ENCODE measurements at places on chromosomes 16 and 17.

- DNase-seq: no peak
These were observed 1.1 kb downstream of the SPSB3 start for GRCh38 chr16:1781254-1781653.

- DNase-seq: peak; percentile 89
These were observed 6.5 kb upstream of the C16orf74 start for GRCh38 chr16:85757341-85757822.

- no peak for DNase-seq
These were observed 451.3 kb upstream of the ZFHX3 start for GRCh38 chr16:73499276-73499675.

DNA sequence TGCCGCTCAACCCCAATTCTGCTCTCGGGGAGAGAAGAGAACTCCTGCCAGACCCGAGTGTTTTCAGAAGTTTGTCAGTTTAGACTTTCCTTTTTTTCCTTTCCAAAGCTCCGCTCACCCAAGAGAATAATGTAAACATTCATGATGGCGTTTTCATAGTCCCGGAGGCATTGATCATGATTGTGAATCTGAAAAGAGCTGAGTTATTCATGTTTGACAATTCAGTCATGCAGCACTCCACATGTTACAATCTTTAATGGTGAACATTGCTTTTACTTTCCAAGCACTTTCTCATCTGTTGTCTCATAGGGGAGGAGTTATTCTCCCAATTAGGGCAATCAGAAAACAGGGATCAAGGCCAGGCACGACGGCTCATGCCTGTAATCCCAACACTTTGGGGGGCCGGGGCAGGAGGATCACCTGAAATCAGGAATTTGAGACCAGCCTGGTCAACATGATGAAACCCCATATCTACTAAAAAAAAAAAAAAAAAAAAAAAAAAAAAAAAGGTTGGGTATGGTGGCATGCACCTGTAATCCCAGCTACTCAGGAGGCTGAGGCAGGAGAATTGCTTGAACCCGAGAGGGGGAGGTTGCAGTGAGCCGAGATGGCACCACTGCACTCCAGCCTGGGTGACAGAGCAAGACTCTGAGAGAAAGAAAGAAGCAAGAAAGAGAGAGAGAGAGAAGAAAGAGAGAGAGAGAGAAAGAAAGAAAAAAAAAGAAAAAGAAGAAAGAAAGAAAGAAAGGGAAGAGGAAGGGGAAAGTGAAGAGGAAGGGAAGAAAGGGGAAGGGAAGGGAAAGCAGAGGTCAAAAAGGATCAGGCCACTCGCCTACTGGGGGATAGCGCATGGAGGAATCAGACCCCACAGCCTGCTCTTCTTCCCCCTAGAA, 70.0 kb upstream of the TNRC6C start:
- DNase-seq: peak; percentile 8

DNA sequence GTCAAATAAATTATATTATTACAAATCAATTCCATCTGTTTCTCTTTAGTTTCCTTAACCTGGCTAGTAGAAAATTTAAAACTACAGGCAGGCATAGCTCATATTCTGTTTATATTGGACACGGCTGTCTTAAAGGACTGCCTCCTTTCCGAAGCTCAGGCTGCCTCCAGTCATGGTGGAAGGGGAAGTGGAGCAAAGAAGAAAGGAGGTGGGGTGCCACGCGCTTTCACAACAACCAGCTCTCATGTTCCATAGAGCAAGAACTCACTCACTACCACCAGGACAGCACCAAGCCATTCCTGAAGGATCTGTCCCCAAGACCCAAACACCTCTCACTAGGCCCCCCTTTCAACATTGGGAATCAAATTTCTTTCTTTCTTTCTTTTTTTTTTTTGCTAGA, 149.3 kb upstream of the KCNJ18 start:
- no peak for DNase-seq

DNA sequence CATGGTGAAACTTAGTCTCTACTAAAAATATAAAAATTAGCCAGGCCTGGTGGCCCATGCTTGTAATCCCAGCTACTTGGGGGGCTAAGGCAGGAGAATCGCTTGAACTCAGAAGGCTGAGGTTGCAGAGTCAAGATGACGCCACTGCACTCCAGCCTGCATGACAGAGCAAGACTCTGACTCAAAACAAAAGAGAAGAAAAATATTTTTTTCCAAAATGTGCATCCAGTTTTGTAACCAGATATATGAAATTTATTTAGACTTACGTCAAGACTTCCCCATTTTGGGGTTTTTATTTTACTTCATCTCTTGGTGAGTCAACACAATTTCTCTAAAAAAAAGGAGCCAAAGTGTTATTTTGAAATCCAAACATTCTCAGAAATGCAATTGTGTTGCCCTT, 5.5 kb upstream of the TM4SF5 start:
- no peak for DNase-seq

GRCh38 chr16:4762205-4762604, 4.8 kb downstream of the ZNF500 start:
- no peak for DNase-seq

DNA sequence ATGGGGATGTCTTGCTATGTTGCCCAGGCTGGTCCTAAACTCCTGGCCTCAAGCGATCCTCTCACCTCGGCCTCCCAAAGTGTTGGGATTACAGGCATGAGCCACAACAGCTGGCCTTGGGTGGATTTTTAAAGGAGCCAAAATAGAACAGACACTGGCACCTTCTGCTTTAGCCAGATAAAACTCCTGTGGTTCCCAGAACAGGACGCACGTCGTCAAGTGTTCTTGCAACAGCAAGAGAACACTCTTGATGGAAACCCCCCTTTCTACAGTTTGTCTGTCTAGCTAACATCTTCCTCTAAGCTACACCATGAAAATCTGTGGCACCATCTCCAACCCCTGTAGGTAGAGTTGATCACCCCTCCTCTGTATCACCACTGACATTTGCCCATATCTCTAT, 122.6 kb downstream of the NPIPB5 start:
- no peak for DNase-seq

GRCh38 chr17:77320044-77320440, 179.3 kb downstream of the SEC14L1 start:
- peak; percentile 42 for DNase-seq
